NCI-H226 (cell line): ENCODE measurements at places on chromosomes 3 and 15.

DNA sequence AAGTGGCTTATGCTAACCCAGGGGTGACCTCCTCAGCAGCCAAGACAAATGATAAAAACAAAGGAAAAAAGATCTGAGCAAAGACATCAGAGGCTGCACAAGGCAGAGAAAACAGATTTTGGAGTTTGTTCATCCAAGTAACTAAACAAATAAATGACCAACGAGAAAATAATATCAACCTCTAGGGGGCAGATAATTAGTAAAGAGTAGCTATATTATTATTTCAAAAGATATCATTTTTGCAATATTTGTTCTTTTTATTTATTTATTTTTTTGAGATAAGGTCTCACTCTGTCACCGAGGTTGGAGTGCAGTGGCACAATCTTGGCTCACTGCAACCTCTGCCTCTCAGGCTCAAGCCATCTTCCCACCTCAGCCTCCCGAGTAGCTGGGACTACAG, 101.8 kb downstream of the PCCB start:
- no peak for DNase-seq

DNA sequence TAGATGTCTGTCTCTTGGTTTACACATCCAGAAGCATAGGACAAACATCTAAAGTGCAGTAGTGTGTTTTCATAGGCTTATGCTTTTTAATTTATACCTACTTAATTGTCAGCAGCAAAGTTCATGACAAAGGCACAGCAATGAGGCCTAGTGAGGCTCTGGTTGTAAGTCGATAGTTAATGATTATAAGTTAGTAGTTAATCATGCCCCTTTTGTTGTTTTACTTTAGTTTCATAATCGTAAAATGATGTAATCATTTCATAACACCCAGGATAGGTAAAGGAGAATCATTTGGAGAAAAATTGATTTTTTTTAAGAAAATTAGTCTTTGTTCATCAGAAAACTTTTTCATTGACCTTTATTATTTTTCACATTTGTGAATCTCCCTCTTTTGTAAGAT, 351.9 kb downstream of the LSAMP start:
- DNase-seq, result no peak

DNA sequence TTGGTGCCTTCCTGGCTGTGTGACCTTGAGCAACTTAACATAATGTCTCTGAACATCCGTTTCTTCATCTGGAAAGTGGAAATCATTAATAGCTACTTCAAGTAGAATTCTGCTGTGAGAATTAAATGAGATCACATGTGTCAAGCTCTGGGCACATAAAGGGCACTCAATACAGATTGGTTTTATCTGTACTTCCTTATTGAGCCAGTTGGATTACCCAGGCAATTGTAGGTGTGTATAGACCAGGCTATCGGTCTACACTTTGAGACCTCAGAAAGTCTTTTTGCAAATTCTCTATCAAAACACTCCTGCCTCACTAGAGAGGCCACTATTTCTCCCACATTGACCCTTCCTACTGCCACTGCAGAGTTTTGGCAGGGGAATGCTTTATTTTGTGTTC, 47.7 kb downstream of the ANP32A start:
- no peak for DNase-seq

DNA sequence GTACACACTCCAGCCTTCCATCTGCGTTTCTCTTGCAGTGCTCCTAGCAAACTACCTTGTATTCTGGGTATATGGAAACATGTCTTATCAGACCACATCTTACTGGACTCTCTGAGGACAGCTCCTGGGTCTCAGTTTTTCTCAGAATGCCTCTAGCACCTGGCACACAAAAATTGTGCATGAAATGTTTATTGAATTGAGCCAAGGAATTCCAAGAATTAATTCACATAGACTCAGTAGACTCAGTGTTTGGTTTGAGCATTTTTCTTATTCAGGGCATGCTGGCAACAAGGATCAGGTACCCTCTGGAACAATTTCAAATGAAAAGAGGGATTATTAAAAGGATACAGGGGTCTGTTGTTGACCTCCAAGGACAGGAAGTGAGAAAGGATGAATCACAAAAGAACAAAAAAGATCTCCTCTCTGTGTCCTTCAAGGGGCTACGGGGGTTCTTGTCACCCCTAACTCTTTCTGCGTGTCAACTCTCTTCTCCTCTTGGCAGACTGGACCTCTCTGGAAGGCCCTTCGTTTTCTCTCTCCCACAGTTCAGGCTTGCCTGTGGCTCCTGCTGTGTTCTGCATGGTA, 270.0 kb upstream of the HES1 start:
- DNase-seq, result no peak

- DNase-seq, result peak; percentile 56
These were observed at the start of gene PEX5L for GRCh38 chr3:180036671-180037455. Gene PEX5L, minus strand, starts transcription at chr3:180036937. Its CDS starts 338 bp downstream, at chr3:180036599.

- no peak for DNase-seq
These were observed 204.2 kb downstream of the SV2B start for GRCh38 chr15:91304210-91304609.

DNA sequence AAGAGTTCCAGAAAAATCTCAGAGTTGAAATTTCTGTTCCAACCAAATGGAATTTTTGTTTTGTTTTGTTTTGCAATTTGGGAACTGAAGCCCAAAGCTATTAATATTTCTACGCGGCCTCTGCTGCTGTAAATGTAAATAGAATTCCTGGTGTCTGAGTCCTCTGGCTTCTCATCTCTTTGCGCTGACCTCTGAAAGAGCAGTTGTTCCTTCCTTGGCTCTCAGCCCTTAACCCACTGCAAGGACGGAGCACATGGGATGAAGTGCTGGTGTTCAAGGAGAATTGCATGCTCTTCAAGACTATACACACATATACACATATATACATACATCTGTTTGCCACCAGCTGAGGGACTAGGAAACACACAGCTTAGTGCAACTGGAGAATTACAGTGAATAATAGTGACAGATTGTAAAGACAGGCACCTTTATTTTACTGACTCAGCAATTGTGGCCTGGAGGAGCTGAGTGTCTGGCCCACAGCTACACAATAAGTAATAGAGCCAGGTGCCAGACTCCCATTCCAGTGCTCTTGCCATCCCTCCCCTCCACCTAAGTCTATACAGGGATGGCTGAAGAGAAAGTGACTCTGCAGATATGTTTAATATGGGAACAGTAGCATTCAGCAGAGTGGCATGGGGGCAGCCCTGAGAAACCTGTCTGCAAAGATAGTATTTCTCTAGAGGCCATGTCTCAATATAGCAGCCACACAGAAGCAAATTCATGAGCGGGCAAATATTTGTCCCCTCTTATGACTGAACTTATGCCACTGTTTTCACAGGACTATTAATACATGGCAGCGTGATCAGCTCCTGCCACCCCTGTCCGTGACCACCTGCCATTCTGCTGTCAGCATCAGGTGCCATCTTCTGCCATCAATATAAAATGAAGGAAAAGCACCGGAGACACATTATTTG, 42.3 kb downstream of the NEK10 start:
- DNase-seq, result no peak

DNA sequence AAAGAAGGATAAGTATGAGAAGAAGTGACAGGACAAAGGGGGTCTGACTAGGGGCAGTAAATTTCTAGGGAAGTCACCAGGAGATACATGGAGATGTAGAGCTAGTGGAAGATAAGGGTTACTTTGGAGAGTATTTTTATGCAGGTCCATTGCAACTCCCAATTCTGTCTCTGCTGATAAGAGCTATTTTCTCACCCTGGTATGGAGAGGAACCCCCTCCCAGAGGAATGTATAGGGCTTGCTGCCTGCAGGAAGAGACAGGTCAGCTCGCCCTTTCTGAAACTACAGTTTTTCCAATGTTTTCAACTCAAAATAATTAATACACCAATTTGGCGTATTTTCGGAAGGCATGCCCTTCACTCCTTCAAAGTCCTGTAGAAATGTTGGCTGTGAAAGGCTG, 11.4 kb upstream of the CORO2B start:
- DNase-seq, result no peak

DNA sequence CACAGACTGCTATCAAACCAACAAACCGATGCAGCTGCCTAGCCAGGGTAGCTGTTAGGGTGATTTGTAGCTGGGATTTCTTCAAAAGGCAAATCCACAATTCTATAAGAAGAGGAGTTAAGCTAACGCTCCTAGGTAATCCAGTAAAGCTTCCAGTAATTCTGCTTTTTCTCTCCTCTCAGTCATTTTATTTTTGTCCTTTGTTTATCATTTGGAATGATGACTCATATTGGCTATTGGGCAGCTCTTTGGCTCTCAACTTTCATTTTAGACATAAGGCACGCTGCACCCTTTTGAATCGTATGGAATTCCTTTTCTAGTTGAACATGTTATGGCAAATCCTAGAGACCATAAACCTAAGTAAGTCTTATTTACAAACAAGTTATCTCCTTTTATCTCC, 53.2 kb upstream of the PPARG start:
- DNase-seq, result no peak

- no peak for DNase-seq
These were observed 153.5 kb upstream of the IL12A start for GRCh38 chr3:159835126-159835525.

GRCh38 chr15:50320504-50320903, 34.5 kb downstream of the GABPB1 start:
- no peak for DNase-seq

- no peak for DNase-seq
These were observed 9.7 kb upstream of the TATDN2 start for GRCh38 chr3:10238345-10239183.

- DNase-seq, result no peak
These were observed 29.1 kb downstream of the CRYGS start for GRCh38 chr3:186515125-186515524.

DNA sequence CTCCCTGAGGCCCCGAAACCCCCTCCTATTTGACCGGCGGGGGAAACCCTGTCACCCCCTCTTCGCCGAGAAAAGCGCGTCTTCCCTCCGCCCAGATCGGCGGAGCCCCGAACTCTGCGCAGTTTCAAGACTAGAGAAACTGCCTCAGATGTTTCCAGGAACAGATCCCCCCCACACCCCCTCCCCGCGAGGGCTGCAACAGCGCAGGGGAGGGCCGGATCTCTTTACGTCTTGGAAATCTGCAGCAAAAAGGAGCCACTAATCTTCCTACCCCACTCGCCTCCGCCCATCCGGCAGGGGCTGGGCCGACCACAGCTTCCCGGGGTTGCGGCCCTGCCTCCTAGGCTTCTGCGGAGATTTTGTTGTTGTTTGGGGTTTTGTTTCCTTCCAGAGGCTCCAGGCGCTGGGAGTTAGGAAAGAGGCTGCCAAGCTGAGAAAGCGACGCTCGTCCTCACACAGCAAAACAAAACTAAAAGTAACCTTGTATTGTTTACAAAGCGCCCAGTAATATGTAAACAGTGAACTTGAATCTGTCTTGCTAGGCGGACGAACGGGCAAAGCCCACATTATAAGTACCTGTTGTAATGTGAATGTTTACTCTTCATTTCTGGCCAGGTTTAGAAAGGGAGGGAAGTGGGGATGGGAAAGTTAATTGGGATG, 2.2 kb downstream of the FOXB1 start:
- peak; percentile 85 for DNase-seq

- no peak for DNase-seq
These were observed 229.7 kb downstream of the CBLB start for GRCh38 chr3:105639131-105639530.

- no peak for DNase-seq
These were observed 11.3 kb downstream of the ARL8B start for GRCh38 chr3:5133239-5134018.

DNA sequence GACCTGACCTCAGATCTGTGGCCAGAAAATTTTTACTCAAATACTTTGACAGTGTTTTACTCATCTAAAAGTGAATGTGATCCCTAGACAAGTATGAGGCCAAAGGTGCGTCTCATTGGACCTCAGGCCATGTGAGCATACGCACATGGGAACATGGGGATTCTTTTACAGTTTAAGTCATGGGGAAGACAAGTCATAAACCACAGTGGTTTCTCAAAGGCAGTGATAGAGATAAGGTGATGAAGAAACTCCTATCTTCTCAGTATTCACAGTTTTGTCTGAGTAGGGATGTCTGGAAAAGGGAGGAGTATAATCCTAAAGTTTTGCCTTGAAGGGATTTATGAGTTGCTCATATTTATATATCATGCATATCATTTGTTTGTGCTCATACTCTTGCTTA, 173.8 kb downstream of the FNDC3B start:
- DNase-seq, result peak; percentile 97

DNA sequence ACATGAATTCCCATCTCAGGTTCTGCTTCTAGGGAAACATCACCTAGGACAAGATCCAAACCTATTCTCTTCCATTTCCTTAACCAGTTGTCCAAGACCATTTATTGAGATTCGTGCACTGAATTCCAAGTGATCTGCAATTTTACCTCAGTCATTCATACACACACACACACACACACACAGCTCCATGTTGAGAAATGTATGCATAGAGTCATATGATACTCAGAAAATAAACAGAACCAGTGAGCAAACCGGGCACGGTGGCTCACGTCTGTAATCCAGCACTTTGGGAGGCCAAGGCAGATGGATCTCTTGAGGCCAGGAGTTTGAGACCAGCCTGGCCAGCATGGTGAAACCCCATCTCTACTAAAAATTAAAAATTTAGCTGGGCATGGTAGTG, 6.1 kb upstream of the KPNA1 start:
- DNase-seq, result no peak

- DNase-seq, result no peak
These were observed 107.4 kb upstream of the ACP3 start for GRCh38 chr3:132209855-132210254.

- DNase-seq, result no peak
These were observed 45.7 kb downstream of the TRIM42 start for GRCh38 chr3:140723576-140723975.

DNA sequence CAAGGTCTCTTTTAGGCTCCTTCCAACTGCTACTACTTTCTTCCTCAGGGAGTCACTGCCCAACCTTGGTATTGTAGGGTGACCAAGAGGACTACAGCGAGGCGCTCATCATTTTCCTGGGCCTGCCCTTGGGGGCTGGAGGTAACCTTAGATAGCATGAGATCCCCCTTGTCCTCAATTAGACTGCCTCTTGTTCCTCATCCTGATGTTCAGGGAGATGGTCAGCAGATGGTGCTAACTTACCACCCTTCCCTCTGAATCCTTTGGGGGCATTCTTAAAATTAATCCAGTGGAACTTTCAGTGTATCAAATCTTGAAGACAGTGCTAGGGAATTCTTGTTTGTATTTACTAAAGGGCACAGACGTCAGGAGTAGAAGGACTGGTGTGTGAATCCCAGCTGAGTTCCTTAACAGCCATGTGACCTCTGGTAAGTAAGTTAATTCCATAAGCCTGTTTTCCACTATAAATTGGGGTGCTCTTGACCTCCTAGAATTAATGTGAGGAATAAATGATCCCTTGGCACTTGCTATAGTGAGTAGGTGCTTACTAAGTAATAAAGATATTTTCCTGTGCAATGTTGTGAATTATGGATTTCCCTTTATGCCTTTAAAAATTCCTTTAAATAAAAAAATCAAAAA, 4.1 kb upstream of the CLPX start:
- DNase-seq, result peak; percentile 33

DNA sequence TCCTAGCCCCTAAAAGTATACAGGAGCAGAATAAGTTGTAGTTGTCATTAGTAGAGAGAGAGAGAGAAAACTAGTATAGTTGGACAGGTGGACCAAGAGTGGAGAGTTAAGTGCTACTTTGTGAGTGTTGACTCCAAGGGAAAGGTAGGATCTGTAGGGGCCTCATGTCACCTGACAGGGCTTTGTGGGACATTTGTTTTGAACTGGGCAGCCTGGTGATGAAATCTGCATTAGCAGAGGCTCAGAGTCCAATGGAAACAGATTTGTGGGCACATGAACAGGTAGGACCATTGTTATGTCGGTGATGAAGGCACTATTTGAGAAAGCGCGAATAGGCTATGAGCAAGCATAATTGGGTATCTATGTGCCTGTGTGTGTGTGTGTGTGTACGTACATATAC, 43.5 kb downstream of the SGO1 start:
- no peak for DNase-seq

- no peak for DNase-seq
These were observed 16.0 kb upstream of the PTX3 start for GRCh38 chr3:157420606-157421130.

GRCh38 chr3:100042166-100042981, 71.9 kb downstream of the FILIP1L start:
- DNase-seq, result peak; percentile 90
